ENCODE measurements at places on chromosomes 12 and 14. TPM values are rescaled to one million over a fixed set of nuclear protein-coding genes. Genes with fewer than 3 reads are reported as not detected.

GRCh38 chr14:65449647-65450046 is 37.1 kb downstream of the FUT8 start:
- no peak for DNase-seq

- no peak for DNase-seq
Observed at GRCh38 chr12:113861708-113862312, 104.3 kb downstream of the RBM19 start.

DNA sequence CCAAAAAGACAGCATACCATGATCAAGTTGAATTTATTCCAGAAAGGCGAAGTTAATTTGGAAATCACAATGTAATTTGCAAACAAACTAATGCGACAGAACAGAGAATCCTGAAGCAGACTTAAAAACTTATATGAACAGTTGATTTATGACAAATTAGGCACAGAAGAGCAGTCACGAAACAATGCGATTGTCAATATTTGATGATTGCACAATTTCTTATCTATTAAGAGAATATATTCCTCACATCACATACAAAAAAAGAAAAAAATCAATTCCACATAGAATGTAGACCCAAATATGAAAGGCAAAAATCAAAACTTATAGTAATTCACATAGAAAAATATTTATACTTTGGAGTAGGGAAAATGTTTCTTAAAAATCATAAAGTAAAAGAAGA is 28.9 kb downstream of the COX16 start:
- DNase-seq = no peak

GRCh38 chr12:79688376-79689060 is 2.2 kb downstream of the PAWR start:
- peak; percentile 37 for DNase-seq

The RD3L gene
- not detected for total RNA-seq

The PPP1R1A gene
- total RNA-seq = not detected

- peak; percentile 53 for DNase-seq
Observed at GRCh38 chr12:94597268-94597667, 53.1 kb downstream of the TMCC3 start.

The PLXNC1 gene
- total RNA-seq = under 0.01 TPM

DNA sequence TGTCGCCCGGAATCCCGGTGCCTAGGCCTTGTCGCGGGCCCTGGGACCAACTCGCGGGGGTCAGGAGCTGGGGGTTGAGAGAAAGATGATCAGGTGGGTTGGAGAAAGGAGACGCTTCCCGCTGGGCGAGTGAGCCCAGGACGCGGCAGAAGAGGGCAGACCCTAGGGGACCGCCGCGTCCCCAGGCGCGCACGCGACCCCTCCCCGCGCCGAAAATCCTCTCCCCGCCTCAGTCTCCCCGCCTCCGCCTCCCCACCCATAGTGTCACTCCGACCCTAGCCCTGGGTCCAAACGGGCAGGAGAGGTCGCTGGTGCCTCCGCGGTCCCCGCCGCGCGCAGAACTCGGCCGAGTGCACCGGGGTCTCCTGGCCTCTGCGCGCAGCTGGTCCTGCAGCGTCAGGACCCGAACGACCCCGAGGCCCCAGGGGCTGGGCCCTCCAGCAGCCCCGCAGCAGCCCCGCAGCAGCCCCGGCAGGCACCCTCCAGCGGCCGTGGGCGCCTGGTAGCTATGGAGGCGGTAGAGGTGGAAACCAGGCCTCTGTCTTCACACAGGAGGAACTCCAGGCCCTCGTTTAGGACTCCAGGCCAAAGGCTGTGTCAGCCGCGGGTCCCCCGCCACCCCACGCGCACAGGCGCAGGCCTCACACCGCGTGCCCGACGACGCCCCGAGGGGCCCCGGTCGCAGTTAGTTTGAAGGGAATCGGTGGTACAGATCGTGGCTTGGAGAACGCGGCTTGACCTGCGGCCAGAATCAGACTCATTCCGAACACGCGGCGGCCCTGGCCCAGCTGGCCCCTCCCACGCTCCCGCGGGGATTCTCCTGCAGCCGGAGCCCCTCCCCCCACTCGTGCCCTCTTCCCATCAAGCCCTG is 60.1 kb upstream of the EIF5 start:
- DNase-seq = no peak

DNA sequence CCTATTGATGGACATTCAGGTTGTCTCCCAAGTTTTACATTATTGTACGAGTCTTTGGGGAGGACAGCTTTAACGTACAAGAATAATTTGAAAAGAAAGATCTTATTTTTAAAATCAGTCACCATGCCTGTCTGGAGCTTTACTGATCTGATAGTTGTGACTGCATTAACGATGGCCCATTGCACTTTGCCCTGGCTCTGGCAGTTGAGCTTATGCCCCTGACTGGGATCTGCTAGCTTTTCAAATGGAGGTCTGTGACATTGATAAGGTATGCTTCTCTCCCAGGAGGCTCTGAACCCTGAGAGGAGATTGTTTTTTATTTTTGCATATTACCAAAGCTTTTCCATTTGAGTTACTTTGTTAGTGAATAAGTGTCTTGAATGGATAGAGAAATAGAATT is 17.9 kb upstream of the RAB3IP start:
- no peak for DNase-seq

The DIO2 gene
- not detected for total RNA-seq

DNA sequence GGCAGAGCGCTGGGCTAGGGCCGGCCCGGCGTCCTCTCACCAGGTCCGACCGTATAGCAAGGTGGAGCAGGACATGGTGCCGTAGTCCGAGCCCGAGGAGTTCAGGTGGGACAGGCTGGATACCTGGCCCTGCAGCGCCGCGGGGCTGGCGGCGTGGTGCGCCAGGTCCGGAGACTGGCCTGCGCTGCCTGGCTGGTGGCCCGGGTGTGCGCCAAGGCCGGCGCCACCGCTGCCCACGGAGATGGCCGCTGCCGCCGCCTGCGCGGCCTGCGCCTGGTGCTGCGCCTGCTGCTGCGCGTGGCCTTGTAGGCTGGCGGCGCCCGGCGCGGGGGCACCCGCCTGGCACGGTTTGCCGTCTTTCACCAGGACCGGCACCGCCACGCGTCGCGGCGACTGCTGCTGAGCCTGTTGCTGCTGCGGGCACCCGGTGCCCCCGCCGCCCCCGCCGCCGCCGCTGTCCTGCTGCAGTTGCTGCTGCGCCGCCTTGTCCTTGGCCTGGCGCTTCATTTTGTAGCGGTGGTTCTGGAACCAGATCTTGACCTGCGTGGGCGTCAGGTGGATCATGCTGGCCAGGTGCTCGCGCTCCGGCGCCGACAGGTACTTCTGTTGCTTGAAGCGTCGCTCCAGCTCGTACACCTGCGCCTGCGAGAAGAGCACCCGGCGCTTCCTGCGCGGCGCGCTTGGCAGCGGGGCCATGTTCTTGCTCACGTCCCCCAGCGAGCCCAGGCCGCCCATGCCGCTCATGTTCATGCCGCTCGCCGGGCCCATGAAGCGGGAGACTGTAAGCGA is 2.6 kb downstream of the NKX2-1 start:
- DNase-seq = no peak

DNA sequence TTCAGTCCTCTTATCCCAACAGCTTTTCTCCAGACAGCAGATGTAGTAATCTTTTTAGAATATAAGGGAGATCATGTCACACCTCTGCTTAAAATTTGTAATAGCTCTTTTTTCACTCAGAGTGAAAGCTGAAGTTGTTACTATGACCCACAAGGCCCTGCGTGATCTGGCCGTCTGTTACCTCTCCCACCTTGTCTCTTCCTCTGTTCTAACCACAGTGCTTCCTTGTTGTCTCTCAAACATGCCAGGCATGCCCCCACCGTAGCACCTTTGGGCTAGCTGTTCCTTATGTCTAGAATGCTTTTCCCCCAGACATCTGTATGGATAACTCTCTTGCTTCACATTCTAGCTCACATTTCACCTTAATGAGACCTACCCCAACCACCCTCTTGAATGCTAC is 6.5 kb downstream of the NECAP1 start:
- DNase-seq = no peak

The GALNT9 gene
- total RNA-seq = not detected

The CFL2 gene
- 17.9 TPM for total RNA-seq

The FERMT2 gene
- 24.0 TPM for total RNA-seq

DNA sequence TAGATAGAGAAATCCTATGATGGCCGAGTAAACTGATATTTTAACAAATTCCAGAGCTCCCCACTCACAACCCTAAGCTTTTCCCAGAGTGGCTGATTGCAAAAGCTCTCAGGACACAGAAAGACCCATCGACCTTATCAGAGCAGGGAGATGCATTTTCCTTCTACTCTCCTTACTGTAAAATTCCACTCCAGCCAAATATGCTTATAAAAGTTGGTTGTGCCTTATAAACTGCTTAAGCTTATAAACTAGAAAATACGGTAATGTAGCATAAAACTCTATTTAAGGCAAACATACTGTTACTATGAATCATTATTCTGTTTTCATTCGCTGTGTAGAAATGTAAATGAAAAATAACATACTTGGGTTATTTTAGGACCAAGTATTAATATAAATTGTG is 41.6 kb upstream of the TRHDE start:
- no peak for DNase-seq

- peak; percentile 89 for DNase-seq
Observed at GRCh38 chr14:73771848-73772638, 57.9 kb upstream of the PNMA1 start.

The WNT5B gene
- total RNA-seq = 0.79 TPM

DNA sequence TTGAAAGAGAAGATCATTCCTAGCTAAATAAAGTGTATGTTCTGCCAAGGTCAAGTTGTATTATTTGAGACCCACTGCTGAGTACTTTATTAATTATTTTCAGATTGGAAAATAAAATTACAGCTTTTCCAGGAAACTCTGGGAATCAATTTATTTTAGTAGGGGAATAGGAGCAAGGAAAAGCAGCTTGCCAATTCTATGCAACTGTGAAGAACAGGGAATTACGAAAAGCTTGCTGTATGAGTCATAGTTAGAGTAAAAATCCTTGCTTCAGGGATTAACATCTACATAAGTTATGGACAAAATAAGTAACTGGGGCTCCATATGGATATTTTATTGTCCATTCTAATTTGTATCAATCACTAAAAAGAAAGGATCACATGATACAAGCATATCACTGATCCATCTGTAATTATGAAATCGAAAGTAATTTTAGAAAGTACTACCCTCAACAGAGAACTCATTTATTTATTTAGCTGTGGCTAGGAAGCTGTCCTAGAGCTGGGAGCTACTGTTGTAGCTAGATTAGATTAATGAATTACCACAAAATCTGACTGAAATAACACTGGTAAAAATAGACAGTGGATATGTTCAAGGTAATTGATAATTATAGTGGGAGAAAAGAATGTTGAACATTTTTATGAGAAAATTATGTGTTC is 303.5 kb upstream of the NPAS3 start:
- peak; percentile 62 for DNase-seq

GRCh38 chr14:39665075-39665475 is 232.8 kb upstream of the FBXO33 start:
- no peak for DNase-seq

DNA sequence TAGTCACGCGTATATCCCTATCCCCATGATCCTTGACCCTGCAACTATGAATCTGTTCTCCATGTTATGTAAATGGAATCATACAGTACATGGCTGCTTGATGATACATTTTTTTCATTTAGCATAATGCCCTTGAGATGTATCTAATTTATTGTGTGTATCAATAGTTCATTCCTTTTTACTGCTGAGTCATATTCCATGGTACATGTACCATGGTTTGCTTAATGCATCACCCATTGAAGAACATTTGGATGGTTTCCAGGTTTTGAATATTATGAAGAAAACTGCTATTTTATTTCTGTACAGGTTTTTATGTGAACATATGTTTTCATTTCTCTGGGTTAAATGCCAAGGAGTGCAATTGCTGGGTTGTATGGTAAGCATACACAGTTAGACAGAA is 4.0 kb upstream of the RNASE10 start:
- peak; percentile 93 for DNase-seq

DNA sequence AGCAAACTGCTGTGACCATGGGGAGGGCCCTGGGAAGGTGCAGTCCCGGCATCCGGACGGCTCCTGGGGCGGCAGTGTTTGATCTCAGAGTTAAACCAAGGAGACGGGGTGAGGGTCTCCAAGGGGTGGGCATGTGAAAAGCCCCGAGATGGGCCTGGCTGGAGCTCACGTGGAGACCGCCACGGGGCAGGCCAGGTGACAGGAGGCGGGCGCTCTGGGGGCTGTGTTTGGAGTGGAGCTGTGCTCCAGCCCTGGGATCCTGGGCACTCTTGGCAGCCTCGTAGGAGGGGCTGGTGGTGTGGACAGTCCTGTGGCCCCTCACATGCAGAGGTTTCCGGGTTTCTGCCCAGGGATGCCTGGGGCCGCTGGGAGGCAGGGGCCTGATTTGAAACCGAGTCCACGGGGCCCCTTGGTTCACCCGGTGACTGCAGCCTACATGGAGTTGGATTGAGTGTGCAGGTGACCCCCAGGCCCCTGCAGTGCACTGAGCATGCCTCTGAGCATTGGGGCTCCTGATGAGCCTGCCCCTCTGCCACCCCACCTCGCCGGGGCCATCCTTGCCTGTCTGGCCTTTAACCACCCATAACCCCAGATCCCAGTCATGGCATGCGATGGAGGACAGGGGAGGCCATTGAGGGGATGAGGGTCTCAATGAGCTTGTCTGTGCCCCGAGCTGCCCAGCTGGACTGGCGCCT is 8.4 kb downstream of the KIF26A start:
- no peak for DNase-seq

GRCh38 chr12:30914986-30915591 is 11.5 kb upstream of the TSPAN11 start:
- no peak for DNase-seq

The AMDHD1 gene
- total RNA-seq = not detected

Data from bronchial epithelial cell (primary cell).